M059J (cell line): ENCODE measurements at places on chromosomes 6 and 20.
A peak's percentile ranks its signal among the peaks of the same experiment; 100 is the strongest.

DNA sequence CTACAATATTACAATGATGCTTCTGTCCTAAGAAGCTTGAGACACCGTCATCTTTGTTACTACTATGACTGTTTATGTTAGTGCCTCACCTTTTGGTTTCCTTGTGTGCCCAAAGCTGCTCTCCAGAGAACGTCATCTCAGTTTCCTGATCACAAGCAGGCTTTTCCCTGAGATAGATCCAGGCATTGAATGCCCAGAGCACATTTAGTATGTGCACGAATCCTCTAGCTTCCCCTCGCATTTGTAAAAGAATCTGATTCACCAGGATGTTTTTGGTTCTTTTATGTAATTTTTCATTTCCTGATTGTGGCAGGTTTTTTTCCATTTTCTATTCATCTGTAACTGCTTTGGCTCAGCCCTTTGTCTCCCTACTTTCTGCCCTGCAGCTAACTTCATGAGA lies 100.2 kb upstream of the TMEM181 start:
- DNase-seq: peak; percentile 38

DNA sequence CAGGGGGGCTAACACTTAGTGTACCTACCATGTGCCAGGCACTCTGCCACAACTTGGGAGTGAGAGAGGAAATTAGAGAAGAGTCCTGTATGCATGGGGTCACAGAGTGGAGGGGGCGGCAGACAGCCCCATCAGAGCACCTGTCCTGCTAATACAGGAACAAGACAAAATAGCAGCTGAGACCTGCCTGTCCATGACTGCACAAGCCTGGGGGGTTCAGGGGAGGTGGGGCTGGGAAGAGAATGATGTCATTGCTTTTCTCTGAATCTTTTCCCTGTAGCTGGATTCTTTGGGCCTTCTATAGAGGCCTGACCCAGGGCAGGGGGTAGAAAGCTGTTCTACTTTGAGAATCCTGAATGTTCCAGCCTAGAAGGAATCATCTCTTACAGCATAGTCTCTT lies 37.4 kb downstream of the FOXP4 start:
- no peak for DNase-seq

GRCh38 chr20:24735263-24735662 lies 213.8 kb upstream of the CST7 start:
- peak; percentile 27 for DNase-seq

DNA sequence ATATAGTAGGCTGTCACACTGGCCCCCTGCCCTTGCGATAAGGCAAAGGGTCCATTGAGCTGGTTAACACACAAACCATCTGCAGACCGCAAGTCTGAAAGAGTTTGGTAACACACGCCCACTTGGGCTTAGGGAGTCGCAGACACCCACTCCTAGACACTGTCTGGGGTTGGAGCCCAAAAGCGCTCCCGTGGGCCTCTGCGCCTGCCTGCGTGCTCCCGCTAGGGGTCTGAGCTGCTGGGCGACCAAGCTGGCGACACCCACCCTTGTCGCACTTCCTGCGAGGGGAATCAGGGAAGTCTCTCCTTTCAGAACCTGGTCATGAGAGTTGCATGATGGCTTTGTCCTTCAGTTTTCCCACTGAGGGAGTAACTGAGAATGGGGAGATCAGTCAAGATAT lies 653.0 kb downstream of the HTR1B start:
- no peak for DNase-seq

DNA sequence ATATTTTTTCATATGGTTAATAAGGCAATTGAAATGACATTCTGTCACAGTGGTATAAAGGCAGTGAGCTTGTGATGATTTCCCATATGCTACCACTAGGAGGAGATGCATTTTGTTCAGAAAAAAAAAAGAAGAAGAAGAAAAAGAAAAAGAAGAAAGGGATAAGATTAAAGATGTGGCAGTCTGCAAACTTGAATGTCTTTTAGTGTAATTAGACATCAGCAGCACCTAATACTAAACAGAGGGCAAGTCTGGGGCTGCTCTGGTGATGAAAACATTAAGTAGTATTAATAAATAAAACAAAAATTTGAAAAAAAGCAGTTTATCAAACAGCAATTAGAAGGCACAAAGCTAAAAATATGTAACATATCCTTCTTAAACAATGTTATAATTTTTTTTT lies 95.4 kb upstream of the DEFB112 start:
- DNase-seq: peak; percentile 6

- DNase-seq: no peak
Measured at GRCh38 chr20:9031991-9032390, 36.9 kb upstream of the PLCB4 start.

- DNase-seq: no peak
Measured at GRCh38 chr20:20582734-20583133, 129.7 kb downstream of the RALGAPA2 start.

- no peak for DNase-seq
Measured at GRCh38 chr20:43821795-43822194, 92.9 kb upstream of the TOX2 start.

DNA sequence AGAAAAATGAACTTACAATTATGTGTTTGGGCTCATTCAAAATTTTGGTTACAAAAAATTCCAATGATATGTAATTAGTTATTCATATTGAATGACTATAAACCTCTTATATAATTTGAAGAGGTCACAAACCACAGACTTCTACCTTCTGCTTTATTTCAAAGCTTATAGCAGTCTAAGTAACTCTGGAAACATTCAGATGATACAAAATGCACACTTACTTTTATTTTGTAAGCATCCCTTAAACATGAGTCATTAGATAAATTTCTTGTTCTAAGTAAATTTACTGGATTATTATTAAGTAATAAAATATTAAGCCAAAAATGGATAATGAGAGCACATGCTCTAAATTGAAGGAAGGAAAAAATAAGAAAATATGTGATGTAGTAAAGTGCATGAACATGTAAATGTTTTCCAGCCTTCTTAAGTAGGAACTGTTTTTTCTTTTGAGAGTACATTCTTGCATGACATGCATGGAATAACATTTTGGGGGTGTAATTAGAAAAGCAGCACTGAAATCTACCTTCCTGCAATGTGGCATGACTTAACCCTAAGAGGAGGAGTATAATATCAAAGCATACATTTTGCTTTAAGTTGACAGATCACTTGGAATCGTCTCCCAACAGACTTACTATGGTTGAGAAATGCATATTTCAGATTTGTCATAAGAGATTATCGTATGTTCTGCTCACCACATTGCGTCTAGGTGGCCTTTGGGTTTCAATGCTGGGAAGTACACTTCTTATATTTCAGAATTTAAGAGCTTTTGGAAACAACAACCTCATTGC lies 372.7 kb upstream of the HSF2 start:
- DNase-seq: no peak
